Activated naive CD4-positive, alpha-beta T cell (primary cell): ENCODE measurements at places on chromosomes 3 and 15.

- no peak for DNase-seq
Observed at GRCh38 chr3:149898771-149899170, 71.9 kb downstream of the PFN2 start.

DNA sequence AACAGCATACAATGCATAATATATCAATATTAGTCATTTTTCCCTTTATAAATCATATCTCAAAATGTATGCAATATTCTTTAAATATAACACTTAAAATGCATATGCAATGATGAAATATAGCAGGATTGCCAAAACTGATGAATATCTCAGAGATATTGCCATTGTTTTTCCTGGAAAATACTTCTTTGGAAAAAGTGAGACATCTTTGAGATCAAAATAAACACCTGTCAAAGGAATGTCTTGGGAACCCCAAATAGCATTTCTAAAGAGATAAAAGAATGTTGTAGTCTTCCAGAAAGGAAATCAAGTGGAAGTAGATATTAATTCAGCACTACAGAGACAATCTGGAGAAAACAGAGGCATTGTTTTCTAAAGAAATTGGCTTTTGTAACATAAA, 457.8 kb upstream of the UBE2E2 start:
- no peak for DNase-seq

GRCh38 chr15:40364251-40364650, 6.2 kb downstream of the DISP2 start:
- DNase-seq: no peak

GRCh38 chr3:16923112-16923511, 38.4 kb downstream of the PLCL2 start:
- no peak for DNase-seq

DNA sequence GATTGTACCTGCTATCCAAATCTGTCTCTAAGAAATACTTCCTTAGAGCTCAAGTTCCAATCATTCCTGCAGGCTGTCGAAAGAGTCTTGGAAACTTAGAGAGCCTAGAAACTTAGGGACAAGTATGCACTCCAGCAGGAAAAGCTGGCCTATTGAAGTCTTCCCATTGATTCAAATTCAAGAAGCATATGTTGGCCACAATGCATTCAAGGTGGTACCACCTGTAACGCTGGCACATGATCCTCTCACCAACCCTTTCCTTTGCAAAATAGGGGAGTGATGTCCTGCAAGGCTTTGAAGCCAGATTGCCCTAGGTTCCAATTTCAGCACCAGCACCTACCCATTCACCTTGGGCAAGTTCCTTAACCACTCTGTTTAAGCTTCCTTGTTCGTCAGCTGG, 6.0 kb downstream of the ADAMTS9 start:
- no peak for DNase-seq

DNA sequence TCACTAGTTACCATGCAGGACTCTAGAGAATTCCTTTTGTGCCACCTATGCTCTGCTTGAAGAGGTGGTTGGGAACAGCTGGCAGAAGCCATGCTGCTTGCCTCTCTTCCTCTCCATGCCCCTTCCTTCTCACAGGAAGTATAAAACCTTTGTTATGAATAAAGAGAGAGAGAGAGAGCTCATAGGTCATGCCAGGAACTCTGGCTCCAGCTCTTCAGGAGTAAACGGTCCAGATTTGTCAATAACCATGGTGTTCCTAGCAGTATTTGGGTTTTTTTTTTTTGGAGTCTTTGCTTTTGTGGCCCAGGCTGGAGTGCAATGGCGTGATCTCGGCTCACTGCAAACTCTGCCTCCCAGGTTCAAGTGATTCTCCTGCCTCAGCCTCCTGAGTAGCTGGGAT, 97.7 kb upstream of the SLC4A7 start:
- no peak for DNase-seq
